ENCODE measurements at places on chromosomes 12 and 14.

- DNase-seq: no peak
Measured at GRCh38 chr12:24152270-24152669, 202.8 kb upstream of the SOX5 start.

DNA sequence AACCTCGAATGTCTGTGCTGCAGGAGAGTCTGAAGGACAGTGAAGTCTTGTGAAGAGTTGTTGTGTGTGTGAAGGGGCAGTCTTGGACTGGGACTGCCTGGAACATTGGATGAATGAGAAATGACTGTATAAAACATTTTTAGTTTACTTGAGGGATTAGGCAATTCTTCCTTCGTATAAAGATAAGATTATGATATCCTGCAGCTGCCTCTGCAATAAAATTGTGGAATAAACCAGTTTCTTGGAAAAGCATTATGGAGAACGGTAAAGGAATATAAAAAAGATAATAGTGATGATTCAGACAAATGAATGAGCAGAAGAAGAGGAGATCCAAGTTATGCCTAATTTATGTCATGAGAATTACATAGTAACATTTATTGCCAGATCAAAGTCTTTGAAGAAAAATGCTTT, 30.9 kb upstream of the LUM start:
- no peak for DNase-seq

DNA sequence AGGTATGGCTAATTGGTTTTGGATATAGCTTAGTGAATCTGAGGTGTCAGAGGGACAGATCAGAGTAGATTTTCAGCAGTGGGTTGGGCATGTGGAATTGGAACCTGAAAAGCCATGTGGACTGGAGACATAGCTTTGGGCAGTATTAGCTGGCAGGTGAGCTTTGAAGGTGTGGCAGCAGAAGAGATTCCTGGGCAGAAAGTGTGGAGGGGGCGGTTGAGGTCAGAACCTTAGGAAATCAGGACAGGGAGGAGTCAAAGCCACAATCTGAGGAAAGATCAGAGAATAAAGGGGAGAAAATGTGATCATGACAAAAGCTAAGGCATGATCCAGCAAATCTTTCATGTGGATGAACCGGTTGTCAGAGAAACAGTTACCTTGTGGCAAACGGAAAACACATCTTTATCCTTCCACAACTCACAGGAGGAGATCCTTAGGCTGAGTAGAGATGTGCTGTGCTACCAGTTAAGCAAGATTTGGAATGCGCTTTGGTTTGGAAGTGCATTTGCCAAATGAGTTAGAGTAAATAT, 56.4 kb downstream of the PTGER2 start:
- no peak for DNase-seq

DNA sequence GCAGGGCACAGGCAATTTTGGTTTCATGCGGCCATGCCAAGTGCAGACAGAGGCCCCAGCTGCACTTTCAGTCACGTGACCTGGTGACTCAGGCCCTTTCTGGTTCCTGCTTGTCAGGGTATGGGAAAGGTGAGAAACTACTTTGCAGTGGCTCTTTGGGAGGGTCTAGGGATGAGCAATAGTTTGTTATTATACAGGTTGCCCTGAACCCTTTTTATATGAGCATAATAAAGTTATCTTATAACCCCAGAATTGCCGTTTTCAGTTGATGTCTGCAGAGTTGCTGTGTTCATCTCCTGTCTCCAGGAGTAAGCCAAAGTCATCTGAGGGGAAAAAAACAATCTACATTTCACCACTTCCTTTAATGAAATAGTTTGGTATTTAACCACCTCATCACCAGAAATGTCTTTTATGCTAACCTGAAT, 30.9 kb upstream of the EMP1 start:
- DNase-seq: no peak

GRCh38 chr12:108173160-108173559, 44.1 kb downstream of the WSCD2 start:
- DNase-seq: no peak

DNA sequence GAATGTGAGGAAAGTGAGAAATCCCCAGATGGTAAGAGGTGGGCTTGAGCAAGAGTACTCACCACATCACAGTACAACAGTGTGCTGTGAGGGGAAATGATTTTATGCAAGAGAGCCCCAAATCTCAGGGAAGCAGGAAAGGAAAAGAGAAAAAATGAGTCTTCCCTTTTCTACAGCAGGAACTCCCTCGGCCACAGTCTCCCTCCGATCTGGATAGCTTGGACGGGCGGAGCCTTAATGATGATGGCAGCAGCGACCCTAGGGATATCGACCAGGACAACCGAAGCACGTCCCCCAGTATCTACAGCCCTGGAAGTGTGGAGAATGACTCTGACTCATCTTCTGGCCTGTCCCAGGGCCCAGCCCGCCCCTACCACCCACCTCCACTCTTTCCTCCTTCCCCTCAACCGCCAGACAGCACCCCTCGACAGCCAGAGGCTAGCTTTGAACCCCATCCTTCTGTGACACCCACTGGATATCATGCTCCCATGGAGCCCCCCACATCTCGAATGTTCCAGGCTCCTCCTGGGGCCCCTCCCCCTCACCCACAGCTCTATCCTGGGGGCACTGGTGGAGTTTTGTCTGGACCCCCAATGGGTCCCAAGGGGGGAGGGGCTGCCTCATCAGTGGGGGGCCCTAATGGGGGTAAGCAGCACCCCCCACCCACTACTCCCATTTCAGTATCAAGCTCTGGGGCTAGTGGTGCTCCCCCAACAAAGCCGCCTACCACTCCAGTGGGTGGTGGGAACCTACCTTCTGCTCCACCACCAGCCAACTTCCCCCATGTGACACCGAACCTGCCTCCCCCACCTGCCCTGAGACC, 7.8 kb downstream of the ATN1 start:
- DNase-seq: no peak

DNA sequence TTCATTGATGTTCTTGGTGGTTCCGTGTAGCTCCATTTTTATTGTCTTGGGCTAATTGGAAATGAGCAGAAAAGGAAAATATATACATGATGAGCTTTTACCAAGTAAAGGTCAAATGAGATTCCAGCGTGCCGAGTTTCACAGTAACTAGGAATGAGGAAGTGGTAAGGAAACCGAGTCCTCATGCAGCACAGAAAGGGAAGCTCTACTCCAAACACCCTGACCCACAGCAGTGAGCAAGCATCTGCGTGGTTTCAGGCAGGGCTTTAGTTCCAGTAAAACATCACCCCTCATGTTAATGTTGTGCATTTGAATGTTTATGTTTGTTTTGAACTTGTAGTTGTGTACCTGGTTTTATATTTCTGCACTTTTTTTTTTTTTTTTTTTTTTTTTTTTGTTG, 208.0 kb downstream of the SLC41A2 start:
- DNase-seq: no peak

- DNase-seq: no peak
Measured at GRCh38 chr12:124393831-124394230, 98.9 kb downstream of the RFLNA start.

GRCh38 chr14:98210045-98210672, 1061.8 kb downstream of the BCL11B start:
- DNase-seq: no peak

GRCh38 chr14:85481471-85481870, 48.5 kb upstream of the FLRT2 start:
- DNase-seq: no peak

- no peak for DNase-seq
Measured at GRCh38 chr12:91129662-91130362, 18.5 kb upstream of the LUM start.

DNA sequence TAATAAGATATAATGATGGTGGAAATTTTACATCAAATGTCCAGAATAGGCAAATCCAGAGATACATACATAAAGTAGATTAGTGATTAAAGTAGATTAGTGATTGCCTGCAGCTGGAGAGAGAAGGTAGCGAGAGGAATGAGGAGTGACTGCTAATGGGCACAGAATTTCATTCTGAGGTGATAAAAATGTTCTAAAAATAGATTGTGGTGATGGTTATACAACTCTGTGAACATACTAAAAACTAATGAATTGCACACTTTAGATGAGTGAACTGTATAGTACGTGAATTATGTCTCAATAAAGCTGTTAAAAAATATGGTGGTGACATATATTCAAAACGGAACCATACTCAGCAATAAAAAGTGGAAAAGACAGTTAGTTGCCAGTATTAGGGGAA, 41.7 kb downstream of the PPP2R5E start:
- no peak for DNase-seq

GRCh38 chr14:58865514-58866281, 227.9 kb downstream of the DACT1 start:
- no peak for DNase-seq

DNA sequence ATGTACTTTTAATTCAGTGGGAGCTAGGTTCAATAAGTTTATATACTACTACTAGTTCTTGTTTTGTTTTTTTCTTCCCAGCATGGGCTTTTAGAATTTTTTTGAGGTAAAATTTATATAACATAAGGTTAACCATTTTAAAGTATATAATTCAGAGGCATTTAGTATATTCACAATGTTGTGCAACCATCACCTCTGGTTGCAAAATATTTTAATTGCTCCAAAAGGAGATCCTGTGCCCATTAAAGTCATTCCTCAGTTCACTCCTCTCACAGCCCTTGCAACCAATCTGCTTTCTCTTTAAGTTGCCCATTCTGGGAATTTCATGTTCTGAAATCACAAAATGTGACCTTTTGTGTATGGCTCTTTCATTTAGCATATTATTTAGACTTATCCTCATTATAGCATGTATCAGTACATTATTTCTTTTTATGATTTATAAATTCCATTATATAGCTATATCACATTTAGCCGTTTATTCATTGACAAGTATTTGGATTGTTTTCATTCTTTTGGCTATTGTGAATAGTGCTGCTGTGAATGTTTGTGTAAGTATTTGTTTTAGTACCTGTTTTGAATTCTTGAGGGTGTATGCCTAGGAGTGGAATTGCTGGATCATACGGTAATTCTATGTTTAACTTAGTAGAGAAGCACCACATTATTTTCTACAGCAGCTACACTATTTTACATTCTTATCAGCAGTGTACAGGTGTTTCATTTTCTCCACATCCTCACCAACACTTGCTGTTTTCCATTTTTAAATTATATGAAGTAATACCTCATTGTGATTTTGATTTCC, 59.1 kb downstream of the ARHGAP5 start:
- DNase-seq: no peak

DNA sequence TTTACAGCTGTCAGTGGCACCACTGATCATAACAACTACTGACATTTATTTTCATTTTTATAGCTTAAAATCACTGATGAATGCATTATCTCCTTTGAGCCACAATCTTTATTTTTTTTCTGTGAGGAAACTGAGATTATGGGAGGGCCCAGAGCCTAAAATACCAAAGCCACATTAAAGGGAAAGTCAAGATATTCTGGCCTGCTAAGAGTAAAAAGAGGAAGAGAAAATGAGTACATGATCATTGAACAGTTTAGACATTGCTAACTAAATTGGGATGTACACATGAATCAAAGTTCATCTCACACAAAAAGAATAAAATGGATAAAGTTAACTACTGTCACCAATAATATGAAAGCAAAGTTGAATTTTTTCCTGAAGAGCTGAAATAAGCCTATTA, 170.5 kb upstream of the GARIN2 start:
- no peak for DNase-seq

DNA sequence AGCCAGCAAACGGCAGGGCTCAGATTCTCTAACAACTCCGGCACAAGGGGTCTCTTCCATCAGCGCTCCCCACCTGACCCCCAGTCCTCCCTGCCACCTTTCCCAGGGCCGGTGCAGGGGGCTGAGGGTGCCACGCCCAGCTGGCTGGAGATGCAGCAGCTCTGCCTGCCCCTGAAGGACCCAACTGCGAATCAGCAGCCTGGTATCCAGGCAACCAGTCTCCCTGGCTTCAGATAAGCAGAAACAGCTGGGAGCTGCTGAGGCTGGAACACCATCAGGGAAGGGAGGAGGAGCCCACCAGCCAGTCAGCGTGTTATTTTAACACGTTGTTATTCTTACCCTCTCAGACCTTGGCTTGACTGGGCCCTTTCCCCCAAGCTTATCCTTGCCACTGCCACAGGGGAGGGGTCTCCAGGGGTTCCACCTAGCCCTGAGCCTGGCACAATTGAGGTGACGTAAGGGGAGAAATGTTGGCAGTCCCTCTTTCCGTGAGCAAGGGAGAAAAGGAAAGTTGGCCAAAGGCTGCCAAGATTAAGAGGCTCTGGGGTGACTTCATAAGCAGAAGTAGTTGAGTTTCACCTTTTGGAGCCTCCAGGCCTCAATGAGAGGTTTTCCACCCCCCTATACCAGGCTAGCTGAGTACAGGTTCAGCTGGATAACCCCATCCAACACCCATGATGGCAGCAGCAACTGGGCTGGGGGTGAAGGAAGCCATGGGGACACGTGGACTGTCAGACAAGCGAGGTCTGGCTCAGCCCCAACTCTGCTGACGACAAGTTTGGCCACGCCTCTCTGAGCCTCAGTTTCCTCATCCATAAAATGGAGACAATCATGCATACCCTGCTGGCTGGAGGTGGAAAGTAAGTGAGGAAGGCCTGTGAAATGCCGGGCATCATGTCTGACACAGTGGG, 91.1 kb downstream of the IRF2BPL start:
- DNase-seq: no peak

GRCh38 chr12:113647048-113647447, 175.4 kb upstream of the LHX5 start:
- no peak for DNase-seq
